ENCODE measurements at places on chromosomes 6 and 20.

DNA sequence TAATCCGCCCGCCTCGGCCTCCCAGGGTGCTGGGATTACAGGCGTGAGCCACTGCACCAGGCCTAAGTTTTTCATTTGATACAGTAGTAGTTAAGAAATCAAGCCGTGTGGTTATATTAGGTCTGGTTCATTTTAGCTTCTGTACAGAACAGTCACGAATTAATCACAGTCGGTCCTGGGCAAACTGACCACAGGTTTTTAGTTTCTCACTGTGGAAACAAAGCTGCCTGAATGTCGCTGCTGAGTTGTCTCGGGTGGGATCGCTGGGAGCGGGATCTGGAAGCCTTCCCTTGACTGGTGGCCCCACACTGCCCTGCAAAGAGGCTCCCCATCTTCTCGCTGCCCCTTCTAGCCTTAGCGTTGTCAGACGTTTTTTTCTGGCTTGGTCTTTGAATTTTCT, 18.6 kb downstream of the UCKL1 start:
- no peak for DNase-seq

GRCh38 chr6:73704260-73704659, 8.3 kb downstream of the CD109 start:
- DNase-seq, result no peak

- no peak for DNase-seq
These were observed 243.4 kb upstream of the POU3F2 start for GRCh38 chr6:98590997-98591396.

DNA sequence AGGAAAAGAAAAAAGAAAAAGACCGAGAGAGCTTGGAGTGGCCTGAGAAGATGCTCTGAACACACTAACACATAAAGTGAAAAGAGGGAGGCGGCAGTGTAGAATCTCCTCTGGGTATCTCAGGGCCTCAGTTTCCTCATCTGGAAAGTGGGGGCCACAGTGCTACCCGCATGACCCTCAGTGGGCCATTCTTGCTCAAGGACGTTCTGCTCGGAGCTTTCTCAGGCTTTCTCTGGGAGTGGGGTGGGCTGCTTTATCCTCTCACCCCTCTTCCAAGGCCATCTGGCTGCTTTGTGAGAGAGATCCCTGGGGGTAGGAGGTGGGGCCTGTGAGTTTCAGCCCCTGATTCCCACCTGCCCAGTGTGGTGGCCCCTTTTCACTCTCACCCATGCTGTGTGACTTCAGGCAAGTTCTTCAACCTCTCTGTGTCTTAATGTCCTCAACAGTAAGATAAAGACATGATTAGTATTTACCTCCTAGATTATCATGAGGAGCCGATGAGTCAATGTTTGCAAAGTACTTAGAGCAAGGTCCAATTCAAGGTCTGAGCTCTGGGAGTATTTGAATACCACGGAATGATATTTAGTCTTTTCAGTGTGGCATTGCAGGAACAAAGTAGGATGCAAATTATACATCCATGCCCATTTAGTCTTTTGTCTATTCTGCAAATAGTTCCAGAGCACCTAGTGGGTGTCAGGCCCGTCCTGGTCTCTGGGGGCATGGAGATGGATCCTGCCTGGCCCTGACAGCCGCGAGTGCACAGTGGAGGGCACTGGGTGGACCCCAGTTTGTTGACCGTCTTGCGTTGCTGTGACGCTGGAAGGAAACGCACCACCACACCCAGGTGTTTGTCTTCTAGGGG, 34.3 kb downstream of the SRC start:
- DNase-seq, result no peak

DNA sequence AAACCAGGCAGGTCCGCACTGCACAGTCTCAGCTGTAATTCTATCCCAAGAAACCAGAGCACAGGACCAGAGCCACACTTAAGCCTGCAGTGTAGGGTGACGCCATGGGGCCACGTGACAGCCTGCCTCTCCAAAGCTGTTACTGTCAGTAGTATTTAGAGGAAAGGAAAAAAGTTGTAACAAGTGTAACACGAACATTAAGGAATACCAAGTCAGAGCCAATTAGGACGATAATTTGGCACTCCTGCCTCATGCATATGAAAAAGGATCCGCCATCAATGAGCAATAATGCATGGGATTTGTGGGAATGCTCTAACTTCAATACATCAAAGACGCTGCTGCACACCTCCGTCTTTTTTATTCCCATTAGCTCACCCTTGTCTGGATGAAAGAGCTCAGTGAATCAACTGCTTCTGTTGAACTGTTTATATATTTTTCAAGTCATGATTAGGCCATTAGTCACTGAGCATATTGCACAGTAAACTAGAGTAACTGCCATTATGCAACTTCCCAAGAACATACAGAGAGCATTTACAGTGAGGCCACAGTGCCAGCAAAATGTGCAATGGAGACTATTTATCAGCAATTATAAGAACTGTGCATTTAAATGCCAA, 79.9 kb downstream of the ATXN1 start:
- no peak for DNase-seq
